Activated CD8-positive, alpha-beta memory T cell treated with anti-CD3 and anti-CD28 coated beads for 48 hours (primary cell): ENCODE measurements at places on chromosomes 6 and 20.

DNA sequence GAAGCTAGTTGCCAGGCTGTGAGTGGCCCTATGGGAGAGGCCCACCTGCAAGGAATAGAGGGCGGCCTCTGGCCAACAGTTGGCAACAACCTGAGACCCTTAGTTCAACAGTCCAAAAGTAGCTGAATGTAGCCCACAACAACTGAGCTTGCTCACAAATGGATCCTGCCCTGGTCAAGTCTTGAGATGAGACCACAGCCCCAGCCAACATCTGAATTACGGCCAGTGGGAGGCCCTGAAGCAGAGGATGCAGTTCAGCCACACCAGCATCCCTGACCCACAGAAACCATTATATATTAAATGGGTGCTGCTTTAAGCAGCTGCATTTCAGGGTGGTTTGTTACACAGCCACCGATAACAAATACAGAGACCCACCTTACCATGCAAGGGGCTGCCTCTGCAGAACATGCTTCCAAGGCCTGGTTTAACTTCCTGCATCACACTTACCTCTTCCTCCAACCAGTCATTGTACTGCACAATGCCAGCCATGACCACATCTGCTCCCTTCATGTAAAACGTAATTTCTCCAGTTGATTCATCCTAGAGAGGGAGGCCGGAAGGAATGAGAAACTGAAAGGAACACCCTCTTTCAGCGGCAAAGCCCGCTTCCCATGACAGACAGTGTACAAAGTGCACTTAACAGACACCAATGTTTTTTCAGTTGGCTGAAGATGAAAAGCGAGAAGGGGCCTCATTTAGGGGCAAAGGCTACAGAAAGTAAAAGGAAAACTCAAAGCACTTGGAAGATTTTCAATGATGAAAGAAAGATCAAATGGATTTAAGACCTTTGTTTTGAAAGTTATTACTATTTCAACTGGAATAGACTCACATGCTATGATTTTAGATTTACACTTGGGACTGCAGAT is 86.2 kb upstream of the NFATC2 start:
- no peak for DNase-seq

DNA sequence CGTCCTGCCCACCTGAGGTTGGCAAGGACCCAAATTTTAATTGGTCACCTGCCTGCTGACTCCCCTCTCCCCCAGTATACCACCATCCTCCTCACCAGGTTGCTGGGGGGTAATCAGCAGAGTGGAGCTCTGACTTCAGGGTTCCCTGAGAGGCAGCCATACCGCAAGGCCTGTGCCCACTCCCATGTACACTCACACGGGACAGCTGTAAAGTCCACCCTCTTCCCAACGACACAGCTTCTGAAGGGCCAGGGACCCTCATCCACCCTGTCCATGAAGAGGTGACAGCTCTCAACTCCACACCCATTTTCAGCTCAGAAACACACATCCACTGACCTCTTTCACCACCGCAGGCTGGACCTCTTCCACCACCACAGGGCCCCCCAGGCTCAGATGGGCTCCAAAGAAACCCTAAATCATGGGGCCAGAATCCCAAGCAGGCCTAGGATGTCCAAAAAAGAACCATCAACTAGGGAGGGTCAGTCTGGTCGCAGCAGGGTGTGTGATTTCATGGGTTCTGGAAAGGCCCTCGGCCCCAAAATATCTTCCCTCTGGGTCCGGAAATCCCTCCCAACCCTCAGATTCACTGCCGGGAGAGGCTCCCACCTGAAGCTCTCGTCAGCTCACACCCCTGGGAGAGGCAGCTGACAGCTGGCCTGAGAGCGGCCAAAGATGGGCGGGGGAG is 30.0 kb downstream of the TFEB start:
- no peak for DNase-seq

- no peak for DNase-seq
These were observed 25.5 kb downstream of the KCNK15 start for GRCh38 chr20:44771172-44771535.

DNA sequence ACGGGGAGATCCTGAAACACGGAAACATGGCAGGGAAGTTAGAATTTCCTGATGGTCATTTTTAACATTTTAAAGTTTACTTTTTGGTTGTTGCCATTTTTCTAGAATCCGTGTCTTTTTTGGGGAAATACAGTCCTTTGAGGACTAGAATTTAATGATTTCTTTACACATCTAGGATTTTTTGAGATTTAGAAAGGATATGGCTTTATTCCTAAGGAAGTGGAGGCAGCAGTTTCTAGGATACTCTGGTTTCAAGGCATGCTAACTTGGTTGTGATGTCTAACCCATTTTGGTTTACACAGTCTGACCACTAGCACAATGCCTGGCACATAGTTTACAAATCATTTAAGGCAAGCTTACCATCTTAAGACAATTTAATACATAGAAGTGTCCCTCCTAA is 1.1 kb upstream of the ZBTB2 start:
- DNase-seq: no peak

DNA sequence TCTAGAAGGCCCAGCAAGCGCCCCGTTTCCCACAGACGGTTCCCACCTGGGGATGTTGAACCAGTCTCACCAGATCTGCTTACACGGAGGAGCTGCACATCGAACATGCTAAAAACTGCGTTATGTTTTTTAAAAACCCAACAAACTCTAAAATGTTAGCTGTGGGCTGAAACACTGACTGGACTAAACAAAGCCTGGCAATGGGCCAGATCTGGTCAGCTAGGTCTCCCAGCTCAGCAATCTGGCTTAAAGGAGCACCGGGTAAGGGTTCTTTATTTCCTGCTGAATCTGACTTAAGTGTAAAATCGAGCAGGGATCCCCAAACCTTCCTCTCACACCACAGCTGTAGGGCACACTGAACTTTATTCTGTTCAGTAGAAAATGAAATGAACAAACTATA is 156.9 kb downstream of the FOXC1 start:
- no peak for DNase-seq

- DNase-seq: no peak
These were observed 47.7 kb downstream of the CTNNBL1 start for GRCh38 chr20:37741570-37741969.

DNA sequence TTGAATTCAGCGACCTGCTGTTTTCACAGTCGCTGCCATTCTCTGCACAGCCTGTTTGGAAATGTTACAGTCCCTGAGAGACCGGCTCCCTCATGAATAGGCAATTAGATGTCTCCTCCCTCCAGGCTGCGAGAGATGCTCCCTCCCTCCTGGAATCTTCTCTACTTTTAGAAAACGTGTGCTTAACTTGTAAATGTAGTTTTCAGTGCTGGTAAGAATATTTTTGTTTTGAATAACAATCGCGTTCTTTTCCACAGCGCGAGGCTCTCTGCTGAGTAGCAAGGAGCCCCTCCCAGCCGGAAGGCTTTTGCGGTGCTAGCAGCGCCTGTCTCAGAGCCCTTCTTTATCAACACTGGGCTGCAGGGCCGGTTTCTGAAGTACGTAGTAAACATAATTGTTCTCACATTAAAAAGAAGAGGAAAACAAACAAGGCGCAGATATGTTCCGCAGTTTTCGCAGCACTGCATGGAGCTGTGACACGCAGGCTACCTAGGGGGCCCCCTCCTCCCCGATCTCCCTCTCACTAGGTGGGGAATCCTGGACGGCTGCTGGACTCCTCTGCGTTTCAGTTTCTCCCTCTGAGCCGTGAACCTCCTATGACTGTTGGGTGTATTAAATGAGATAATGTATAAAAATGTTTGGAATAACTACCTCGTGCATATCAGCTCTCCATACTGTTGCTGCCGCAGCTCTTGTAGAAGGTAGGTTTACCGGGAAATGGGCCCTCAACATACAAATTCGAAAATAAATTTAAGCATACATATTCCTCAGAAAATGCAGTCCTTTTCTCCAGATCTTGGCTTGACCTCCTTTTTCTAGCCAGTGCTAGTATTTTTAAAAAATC is 79.0 kb upstream of the SPACA1 start:
- DNase-seq: no peak

DNA sequence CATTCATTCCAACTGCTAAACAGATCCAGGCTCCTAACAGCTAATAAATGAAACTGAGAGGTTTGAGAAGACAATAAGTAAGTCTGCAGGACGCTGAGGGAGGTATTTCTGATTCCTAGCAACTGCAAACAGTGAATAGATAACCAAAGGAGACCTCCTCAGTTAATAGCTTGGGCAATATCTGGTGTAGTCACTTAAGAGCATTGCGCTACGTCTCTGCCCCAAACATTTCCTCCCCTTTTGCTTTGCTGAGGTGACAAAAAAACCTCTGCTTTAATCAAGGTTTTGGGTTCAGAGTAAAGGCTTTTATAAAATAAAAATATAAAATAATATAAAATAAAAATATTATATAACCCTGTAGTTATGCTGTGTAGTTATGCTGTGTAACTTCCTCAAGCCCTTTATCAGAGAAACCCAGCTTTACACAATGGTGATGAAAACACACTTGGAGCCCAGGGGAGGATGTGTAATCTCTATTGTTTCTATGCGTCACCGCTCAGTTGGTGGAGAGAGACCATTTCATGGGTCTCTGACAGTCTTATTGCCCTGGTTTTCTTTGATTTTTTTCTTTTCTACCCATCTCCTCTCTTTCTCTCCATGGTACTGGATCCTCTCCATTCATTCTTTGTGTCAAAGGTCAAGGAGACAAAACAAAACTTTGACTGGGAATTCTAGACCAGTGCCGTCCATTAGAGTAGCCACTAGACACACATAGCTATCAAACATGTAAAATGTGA is 18.9 kb upstream of the CALHM5 start:
- no peak for DNase-seq
